Fibroblast of skin of abdomen (primary cell): ENCODE measurements at places on chromosomes 11 and 22.

DNA sequence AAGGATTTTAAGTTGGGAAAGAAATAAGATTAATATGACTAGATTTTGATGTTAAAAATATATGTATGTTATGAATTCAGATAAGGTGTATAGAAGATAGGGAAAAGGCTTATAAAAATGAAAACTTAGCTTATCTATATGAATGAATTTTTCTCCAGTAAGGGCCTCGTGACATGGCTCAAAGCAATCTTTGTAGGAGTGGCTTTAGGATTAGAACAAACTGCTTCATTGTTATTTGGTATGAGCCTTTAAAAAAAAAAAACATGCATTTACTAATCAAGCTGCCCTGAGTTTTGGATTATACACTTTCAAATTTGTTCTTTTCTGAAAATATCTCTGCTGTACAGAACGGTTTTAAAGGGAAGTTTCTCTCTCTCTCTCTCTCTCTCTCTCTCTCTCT lies 905.9 kb downstream of the OPCML start:
- no peak for DNase-seq

DNA sequence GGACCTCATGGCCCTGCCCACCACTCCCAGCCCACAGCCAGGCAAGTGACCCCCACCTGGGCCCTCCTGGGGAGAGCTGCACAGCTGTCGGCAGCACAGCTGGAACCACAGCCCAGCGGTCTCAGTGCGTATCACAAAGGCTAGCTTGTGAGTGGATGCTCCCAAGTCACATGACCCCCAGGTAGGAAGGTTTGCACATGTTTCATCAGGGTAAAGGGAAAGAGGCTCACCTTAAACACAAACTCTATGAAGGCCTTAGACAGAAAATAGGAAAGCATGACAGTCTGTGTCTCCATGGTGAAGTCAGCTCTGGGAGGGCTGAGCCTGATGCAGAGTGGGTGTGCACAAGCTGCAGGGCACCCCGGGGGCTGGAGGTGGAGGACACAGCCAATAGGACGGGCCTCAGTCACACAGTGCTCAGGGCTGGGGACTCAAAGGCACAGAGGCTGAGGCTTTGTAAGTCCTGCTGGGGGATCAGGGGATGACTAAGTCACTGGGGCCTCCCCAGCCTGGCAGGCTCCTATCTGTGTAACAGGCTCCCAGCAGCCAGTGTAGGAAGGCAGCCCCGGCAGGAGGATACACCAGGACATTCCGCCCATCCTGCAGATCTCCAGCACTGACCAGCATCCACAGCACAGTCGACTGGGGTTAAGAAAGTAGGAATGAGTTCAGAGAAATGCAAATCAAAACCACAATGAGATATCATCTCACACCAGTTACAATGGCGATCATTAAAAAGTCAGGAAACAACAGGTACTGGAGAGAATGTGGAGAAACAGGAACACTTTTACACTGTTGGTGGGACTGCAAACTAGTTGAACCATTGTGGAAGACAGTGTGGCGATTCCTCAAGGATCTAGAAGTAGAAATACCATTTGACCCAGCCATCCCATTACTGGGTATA lies 22.0 kb downstream of the CELSR1 start:
- DNase-seq: no peak

GRCh38 chr11:1763336-1763795 lies 361 bp downstream of the CTSD start:
- no peak for DNase-seq

DNA sequence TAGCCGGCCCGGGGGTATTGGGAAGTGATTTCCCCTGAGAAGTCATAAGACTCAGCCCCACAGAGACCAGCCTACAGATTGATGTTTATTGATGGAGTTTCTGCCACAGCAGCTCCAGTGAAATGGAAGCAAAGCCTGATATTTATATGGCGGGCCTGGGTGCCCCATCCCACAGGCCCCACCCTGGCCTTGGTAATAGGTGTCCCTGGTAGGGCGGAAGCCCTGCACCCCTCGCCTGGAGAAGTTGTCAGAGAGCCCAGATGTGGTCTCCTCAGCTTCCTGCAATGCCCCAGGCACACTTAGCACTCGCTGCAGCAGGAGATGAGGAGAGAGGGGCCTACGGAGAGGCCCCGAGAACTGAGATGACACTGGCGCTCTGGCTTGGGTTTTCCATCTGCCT lies 107.4 kb downstream of the MORC2 start:
- no peak for DNase-seq

DNA sequence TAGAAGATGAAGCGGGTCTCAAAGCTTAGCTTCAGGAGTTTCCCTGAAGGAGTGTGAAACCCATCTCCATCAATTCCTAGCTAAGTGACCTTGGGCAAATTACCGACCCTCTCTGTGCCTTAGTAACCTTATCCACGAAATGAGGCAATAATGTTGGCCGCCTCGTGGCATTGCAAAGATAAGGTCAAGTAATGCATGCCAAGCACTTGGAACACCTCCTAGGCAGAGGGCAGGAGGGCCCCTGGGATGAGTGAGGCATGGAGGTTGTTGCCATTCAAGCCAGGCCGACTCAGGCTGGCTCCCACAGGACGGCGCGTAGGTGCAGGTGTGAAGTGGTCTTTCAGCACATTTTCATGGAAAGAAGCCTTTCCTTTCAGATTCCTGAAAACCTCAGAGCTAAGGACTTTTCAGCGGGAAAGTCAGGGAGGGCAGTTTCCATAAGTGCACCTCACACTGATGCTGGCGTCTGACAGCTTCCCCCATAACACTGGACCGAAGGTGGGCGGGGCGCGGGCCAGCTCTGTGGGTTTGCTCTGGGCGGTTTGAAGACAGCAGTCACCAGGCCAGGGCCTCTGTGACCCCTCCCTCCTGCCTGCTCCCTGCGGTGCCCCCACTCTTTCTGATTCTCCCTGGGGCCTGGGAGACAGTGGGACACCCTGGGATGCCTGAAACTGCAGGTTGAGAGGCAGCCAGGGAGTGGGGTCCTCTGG lies 25.2 kb downstream of the RPS6KA4 start:
- no peak for DNase-seq

- no peak for DNase-seq
These were observed 69.5 kb downstream of the NOX4 start for GRCh38 chr11:89421718-89422117.

DNA sequence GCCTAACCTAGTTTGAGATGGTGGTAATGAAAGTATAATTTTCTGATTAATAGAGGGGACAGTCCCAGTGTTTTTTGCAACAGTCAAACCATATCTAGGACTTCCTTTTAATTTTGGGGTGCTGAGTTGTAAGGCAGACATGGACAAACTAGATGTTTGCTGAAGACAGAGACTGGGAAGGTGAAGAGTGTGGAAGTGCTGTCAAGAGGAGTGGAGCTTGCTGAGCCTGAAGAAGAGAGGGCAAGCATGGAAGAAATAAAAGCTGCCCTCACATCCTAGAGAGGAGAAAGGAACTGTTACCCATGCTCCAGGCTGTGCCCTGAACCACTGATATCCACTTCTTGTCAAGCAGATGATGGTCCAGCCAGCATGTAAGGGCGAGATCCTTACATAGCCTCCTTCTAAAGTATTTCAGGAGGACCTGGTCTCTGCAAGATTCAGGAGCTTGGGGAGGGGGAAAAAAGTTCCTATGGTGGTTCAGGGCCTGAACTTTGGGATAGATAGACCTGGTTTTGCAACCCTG lies 51.4 kb downstream of the PRR5L start:
- no peak for DNase-seq

DNA sequence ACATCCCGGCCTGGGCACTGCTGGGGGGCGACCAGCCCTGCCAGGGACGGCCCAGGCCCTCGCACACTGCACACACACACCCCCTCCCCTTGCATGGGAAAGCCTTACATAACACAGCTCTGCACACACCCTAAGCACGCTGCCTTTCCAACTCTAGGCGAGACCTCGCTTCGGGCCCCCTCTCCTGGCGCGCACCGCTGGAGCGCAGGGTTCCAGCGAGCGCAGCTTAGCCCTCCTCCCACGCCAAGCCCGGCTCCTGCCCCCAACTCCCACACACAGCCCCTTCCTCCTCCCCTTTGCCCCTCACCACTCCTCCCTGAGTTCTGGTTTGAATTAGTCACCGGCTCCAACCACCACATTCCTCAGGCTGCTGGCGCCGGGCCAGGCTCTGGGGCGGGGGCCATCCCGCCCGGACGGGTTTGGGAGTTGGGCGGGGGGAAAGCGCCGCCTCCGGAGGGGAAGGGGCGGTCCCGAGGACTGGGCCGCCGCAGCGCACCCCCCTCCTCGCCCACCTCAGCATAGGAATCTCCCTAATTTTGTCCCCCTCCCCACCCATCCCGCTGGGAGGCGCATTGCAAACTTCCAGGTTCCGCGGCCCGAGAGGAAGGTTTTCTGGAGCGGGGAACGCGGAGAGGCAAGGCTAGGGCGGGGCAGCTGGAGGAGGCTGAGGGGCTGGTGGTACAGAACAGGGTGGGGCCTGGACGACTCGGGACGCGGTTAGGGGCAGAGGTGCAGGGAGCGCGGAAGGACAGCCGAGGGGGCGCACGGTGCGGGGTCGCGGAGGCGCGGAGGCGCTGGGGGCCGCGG lies 966 bp downstream of the AHNAK start:
- peak; percentile 98 for DNase-seq

- DNase-seq: no peak
These were observed 20.6 kb upstream of the DAGLA start for GRCh38 chr11:61659413-61660196.

GRCh38 chr11:119167933-119168332 lies 592 bp upstream of the NLRX1 start:
- DNase-seq: no peak

DNA sequence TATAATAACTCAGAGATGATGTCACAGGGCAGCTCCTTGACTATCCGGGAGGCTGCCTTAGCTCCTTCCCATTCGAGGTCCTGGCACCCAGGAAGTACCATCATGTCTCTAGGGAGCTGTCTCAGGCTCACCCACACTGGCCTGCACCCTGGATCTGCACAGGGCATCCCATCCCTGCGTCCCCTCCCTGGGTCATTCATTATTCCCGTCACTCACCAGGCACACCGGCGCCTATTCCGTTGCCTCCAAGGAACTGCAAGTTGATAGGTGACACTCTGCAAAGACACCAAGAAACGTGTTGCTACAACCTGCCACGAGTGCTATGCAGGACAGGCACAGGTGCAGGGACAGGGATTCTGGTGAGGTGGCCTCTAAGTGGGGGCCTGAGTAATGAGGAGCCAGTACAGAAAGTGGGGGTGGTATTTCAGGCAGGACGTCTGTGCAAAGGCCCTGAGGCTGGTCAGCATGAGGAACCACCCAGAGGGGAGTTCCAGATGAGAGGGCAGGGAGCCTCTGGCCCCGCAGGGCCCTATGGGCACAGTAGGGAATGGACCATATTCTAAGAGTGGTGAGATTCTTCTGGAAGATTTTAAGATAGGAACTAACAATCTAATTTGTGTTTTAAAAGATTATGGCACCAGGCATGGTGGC lies 71.6 kb upstream of the SHANK2 start:
- no peak for DNase-seq

- DNase-seq: no peak
These were observed 19.2 kb downstream of the DHCR7 start for GRCh38 chr11:71428861-71429435.

GRCh38 chr11:30326114-30326778 lies 3.3 kb downstream of the ARL14EP start:
- DNase-seq: no peak

DNA sequence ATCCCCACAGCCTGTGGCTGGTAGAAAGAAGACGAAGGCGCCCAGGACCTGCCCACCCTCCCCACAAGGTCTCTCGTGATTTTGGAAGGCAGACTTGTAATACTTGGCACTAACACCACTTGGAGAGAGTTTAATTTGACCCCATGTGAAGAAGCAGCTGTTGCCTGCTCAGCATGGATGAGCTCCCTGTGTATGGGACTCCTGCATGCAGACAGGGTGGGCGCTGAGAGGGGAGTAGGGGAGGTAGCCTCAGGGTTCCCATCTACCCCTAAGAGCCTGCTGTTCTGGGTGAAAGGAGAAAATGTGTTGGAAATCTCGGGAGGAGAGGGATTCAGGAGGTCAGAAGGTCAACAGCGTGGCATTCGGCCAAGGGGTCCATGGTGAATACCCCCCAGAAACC lies 625.9 kb downstream of the TBC1D22A start:
- no peak for DNase-seq

- no peak for DNase-seq
These were observed 9.5 kb downstream of the ANO1 start for GRCh38 chr11:70087446-70088167.

DNA sequence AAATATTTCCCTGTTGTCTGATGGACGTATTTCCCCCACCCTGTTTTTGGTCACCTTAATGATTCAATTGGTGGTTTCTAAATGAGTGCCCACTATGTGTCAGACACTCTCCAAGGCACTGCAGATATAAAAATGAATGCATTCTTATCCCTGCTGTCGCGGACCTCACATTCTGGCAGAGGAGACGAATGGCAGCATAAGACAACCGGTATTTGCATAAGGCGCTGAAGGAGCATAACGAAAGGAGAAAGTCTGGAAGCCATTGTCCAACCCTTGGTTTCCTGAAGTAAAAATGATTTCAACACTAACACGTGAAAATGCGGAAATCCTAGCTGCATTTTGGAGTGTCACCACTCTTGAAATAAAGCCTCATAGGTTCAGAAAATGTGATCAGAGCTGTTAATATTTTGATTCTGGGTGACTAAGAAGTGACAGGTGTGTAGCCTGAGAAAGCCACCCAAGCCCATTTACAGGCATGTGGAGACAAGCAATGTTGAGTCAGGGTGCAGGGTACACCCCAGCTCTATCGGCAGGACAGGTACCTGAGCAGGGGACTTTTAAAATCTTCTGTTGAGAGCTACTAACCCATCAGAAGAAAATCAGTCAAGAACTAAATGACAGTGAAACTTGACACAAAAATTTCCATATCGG lies 10.1 kb upstream of the GAB2 start:
- no peak for DNase-seq

DNA sequence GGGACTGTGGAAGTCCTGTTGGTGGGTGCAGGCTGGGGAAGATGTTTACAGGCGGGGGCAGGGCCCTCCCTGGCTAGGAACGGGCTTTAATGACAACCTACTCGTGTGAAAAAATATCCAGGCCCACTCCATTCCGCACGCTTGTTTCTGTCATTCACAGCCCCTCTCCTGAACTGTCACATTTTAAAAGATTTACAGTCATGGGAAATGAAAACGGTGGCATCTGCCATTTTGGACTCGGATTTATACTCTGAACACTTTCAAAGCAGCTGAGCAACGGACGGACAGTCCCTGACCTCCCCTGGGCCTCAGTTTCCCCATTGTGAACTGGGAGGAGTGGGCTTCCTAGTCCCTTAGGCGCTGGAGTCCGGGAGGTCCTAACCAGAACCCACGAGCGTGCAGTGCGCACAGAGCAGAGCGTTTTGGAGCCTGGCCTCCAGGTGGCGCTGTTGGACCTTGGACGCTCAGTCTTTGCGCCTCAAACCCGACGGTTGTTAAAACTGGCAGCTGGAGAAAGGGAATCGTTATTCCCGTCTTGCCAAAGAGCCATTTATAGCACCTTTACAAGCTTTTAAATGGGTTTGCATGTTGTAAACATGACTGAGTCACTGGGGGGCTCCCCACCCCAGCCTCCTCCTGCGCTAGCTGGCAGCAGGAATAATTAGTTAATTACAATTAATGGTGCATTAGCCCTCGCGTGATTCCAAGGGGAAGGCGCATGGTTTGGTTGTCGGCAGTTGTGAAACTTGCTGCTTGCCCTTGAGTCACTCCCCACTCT lies 75.3 kb downstream of the FBLN1 start:
- peak; percentile 72 for DNase-seq
